ENCODE measurements at places on chromosomes 6 and 20.

- peak; percentile 44 for DNase-seq
These were observed 101.4 kb downstream of the ADGB start for GRCh38 chr6:146700078-146700686.

DNA sequence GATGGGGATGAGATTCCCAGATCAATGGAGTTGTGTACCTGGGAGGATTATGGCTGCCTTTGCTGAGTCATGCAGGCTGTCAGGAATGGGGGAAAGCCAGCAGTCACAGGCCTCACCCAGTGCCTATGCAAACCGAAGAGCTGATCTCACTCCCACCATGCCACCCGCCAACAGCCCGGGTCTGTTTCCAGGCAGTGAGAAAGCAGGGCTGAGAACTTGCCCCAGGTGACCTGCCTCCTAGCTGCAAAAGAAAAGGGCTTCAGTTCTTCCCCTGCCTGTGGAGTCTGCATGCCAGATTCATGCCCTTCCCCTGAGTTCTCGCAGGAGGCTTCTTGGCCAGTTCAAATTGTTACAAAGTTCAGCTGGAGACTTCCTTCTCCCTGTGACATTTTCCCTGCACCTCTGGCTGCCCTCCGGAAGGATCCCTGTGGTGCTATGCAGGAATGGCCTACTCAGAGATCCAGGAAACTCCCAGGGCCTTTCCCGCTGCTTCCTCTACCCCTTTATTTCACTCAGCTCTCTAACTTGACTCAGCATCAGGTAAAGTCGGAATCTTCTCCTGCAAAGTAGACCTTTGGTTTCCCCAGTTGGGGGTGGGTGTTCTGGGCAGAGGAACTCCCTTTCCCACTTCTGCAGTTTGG is 71.5 kb upstream of the B3GAT2 start:
- no peak for DNase-seq

DNA sequence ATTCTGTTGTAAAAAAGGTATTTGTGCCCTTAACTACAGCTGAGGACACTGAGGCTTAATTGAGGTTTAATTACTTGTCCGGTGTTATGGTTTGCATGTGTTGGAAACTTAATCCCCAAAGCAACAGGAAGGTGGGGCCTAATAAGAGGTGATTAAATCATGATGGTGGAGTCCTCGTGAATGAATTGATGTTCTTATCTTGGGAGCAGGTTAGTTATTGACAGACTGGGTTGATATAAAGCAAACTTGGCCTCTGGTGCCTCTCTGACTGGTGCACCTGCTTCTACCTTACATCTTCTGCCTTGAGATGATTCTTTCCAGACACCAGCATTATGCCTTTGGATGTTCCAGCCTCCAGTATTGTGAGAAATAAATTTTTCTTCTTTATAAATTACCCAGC is 306.5 kb upstream of the HS3ST5 start:
- no peak for DNase-seq

- DNase-seq = no peak
These were observed 1.2 kb downstream of the DZANK1 start for GRCh38 chr20:18465536-18466200.

DNA sequence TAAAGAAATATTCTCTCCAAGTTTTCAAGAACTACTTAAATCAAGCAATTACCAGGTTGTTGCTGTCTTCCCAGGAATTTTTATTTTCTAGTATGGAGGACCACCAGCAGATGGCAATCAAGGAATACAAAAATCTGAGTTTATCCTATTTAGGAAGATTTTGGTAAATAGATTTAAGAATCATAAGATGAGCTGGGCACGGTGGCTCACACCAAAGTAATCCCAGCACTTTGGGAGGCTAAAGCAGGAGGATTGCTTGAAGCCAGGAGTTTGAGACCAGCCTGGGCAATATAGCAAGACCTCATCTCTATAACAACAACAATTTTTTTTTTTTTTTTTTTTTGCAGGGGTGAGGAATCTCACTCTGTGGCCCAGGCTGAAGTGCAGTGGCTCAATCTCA is 19.3 kb upstream of the SEC63 start:
- no peak for DNase-seq

DNA sequence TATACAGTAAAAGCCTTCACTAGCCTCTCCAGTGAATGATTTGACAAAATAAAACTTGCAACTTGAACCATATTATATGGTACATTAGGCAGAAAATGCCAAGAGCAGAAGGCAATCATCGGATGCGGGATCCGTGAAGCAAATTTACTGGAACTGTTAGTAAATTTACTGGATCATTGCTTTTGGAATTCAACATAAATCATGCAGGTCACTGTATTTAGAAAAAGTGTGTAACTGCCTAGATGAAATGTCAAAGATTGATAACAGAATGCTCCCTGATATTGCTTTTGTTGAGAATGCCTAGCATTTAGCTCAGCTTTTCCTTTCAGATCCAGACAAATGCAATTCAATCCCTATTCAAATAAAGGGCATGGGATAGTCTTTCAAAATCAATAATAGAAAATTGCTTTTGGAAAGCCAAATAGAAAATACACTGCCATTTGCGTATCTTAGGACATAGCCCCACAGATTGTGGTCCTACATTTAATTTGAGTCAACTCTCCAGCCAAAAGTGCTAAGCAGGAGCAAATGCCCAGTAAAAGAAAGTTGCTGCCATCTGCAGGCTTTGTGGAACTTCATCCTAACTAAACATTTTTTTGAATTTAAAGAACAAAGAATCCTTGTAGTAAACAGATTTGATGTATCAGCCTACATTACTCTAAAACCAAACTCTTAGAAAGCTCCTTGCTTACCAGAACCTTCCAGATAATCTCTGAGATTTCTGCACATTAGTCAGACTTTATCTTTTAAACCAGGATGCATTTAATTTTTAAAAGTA is 109.5 kb upstream of the HSF2 start:
- no peak for DNase-seq

DNA sequence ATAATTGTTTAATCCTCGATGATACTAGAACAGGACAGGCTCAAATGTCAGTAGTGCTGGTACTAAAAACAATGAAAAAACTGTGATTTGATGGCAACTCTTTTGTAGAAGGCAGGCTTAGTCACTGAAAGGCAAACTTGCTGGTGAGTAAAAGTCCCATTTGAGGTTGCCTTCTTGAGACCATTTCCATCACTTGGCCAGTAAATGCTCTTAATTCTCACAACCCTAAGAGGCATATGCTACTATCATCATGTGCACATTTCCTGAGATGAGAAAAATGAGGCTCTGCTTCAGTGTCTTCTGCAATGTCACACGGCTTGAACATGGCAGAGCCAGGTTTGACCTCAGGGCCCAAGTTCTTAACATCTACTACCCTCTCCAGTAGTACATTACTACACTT is 9.9 kb downstream of the AKIRIN2 start:
- no peak for DNase-seq

- peak; percentile 27 for DNase-seq
These were observed 94.3 kb downstream of the JPH2 start for GRCh38 chr20:44092551-44093248.

DNA sequence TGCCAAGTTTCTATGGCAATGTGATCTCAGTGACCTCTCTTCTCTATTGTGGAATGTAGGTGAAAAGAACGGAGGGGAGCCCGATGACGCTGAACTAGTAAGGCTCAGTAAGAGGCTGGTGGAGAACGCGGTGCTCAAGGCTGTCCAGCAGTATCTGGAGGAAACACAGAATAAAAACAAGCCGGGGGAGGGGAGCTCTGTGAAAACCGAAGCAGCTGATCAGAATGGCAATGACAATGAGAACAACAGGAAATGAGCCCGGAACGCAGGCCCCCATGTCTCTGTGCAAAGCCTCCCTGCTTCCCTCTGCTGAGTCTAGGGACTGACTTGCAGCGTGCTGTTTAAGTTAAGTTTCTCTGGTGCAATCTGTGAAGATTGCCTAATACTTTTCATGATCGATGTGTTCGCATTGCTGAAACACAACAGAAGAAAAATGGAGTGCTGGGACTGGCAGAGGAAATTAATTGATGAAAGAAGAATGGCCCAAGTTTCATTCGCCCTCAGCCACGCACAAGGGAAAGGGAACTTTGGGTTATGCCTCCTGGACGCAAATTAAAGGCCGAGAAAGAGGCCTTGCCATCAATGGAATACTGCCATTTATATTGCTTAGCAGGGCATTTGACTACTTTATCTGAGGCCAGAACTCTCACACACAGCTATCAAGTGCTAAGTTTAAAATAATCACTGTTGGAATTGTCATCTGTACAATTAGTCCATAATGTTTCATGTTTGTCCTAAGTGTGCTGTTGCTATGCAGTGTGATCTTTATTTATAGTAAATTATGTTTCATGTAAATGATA is 146.4 kb downstream of the AKAP7 start:
- peak; percentile 40 for DNase-seq

GRCh38 chr6:127118298-127119101 is at the start of gene RSPO3:
Gene RSPO3 (plus strand): TSS chr6:127118671. CDS start chr6:127119193, 522 bp downstream.
- DNase-seq = peak; percentile 44

- DNase-seq = no peak
These were observed 388.2 kb downstream of the CDH4 start for GRCh38 chr20:61640131-61640870.

DNA sequence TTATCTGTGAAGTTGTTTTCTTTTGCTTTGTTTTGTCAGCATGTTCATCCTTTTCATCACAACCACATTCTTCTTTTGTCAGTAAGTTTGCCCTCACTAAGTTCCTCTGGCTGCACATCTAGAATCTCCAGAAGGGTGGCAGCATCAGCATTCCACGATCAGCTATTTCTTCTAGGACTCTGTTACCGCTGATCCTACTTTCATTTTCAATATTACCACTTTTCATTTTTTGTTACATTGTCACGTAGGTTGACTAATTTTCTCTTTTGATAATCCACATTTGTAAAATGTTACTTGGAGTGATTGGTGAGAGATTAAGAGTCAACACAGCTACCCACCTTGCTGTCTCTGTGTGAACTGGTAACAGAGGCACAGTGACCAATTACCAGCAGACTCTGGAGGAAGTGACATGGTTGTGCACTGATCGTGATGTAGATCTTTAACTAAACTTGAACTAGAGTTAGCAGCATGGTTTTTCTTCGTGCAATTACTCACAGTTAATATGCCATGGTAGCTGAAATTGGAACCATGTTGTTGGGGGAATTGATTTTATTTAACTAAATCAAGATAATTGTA is 307.9 kb upstream of the SLC35B3 start:
- no peak for DNase-seq

DNA sequence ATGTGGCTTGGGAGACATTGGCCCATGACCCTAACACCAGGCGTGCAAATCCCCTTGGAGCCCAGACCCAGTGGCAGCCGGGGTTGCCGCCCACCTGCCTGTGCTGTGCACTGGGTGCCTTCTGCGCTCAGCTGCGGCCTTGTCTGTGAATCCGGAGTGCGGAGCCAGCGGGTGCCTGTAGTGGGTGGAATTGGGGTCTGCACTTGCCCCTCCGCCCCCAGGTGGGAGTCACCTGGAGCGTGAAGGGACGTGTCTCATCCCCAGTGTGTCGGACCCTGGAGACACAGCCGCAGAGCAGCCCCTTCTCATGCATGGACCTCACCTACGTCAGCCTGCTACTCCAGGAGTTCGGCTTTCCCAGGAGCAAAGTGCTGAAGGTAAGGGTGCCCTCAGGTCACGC is 22.9 kb upstream of the PYGB start:
- no peak for DNase-seq

- DNase-seq = no peak
These were observed 305.4 kb downstream of the CDKAL1 start for GRCh38 chr6:20839630-20840029.

- no peak for DNase-seq
These were observed 3.0 kb downstream of the THBS2 start for GRCh38 chr6:169250660-169251059.

DNA sequence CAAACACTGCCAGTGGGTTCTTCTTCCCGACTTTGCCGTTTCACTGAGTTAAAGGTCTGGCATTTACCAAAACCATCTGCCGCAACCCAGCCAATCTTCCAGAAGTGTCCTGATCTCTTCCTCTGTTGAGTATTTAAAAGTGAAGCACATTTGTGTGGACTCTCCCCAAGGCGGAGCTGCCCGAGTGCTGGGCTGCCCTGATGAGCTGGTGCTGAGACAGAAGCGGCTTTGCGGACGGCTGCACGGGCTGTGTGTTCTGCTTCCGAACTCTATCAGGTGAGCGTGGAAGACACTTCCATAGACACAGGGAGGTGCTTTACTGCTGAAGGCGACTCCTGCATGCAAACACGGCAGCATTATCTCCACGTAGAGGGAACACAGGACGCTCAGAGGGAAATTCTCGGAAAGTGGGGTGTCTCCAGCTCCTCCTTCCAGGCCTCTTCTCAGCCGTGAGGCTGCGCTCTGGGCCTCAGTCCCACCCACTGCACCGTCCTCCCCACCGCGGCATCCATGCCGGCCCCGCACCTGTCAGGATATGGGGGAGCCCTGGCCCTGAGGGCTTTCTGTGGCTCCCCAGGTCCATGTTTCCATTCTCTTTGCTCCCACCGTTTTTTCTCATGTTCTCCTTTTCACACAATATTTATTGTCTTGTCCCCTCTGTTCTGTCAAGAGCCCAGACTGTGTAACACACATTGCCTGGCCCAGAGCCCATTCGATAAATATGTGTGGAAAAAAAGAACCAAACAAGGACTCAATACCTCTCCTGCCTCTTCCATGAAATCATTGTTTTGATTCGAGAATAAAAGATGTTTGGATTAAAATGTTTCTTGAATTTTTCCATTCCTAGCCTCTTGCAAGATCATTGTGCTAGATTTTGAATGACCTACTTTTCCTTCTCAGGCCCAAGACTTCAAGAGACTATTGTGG is 205.1 kb downstream of the DLL1 start:
- DNase-seq = no peak

GRCh38 chr6:119110601-119111548 is 32.4 kb upstream of the FAM184A start:
- peak; percentile 21 for DNase-seq

GRCh38 chr20:45337367-45338120 is 10.7 kb downstream of the SDC4 start:
- DNase-seq = no peak

DNA sequence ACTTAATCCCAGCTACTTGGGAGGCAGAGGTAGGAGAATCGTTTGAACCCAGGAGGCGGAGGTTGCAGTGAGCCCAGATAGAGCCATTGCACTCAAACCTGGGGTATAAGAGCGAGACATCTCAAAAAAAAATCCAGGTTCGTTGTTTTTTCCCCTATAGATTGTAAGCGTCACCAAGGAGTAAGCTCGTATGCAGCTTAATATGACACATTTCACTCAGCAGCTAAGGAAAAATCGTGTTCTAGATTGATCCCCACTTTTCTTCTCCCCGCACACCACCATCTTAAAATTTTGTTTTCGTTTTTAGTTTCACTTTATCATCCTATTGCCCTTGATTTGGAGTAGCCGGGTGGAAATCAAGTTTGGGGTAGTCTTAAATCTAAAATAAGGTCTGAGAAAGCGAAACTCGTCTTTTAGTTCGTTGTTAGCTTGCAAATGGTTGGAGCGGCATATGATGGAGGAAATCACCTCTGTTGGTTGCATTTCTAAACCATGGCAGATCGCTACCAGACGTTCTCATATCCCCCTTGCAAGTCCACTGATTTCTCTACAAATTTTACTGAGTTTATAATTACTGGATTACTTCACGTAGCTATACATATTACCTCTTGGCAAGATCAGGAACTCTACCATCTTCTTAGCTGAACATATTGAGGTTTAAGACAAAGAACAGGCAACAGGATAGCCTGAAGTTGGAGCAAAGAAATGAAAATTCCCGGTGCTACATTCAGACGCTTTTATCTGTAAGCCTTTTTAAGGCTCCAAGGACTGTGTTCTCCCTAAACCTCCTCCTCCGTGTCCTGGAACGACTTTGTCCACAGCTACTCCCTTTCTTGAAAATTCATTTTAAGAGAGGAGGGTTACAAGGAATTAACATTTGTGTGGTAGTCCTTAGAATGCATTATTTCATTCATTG is 91.1 kb upstream of the BTN3A2 start:
- no peak for DNase-seq
